ENCODE measurements at places on chromosomes 3 and 15.

DNA sequence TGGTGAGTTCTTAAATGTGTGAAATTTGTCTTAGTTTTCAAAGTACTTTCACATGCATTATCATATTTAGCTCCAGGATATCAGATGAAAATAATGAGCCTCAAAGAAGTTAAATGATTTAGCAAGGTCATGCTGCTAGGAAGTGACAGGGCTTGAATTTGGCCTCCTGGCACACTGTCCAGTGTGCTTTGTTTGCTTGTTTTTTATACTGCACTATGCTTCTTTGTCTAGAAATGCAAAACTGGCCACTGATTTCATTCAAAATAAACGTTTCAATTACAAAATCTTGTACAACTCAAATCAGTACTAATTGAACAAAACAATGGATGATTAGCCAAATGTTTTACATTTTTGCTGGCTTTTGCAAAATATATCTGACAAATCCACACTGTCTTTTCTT lies 583.3 kb upstream of the CBLB start:
- no peak for DNase-seq

GRCh38 chr3:63862804-63863149 lies 828 bp downstream of the THOC7 start:
- no peak for DNase-seq

GRCh38 chr3:19543212-19543841 lies 390.7 kb downstream of the EFHB start:
- DNase-seq = no peak

DNA sequence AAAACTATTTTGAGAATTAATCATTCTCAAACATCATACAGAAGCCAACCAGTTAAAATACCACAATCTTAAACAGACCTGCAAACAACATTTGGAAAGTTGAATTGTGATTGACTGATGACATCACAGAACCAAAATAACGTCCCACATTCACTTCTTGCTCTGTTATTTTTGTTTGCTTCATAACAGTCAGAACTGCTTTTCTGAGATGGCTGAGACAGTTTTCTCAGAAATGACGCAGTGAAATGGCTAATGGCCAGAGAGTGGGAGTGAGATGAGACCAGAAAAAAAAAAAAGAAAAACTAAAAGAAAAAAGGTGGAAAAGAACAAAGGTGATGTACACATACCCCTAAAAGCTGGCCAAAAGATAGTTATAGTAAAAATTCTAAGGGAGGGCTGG lies 1061.2 kb downstream of the FHIT start:
- no peak for DNase-seq

DNA sequence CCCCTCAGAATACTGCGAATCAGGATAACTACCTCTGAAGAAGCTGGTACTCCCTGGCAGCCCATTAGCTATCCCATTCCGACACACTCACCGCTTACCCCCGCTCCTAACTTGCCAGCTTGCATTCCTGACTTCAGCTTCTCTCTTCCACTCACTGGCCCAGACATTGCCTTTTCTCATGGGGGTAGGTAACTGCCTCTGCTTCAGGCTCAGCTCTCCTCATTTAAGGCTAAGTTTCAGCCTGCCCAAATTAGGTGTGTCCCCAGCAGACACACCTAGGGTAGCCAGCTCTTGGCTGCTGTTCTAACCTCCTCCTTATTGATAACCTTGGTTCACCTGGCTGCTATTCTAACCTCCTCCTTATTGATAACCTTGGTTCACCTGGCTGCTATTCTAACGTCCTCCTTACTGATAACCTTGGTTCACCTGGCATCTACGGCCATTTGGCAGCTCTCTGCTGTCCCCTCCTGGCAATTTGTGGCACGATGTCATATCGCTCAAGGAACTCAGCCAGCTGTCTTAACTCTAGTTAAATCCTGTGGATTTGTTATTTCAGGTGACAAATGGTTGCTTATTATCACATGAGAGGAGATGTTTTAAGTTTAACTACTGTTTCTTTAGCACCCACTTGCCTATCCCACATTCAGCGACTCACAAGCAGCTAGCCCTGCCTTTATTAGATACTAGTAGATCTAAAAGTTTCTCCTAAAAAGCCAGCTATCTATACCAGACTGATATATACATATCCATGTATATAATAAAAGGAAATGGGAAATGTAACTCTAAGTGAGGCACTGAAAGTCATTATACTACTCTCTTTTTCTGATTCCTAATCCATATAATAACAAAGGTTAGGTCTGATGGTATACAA lies 106.5 kb upstream of the ACP3 start:
- no peak for DNase-seq

DNA sequence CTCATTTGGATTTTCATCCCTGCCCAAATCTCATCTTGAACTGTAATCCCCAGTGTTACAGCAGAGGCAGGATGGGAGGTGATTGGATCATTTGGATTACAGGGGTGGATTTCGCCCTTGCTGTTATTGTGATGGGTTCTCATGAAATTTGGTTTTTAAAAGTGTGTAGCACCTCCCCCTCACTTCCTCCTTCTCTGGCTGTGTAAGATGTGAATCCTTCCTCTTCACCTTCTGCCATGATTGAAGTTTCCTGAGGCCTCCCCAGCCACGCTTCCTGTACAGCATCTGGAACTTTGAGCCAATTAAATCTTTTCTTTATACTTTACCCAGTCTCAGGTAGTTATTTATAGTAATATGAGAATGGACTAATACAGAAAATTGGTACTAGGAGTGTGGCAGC lies 316.8 kb downstream of the PLCL2 start:
- DNase-seq = no peak

- peak; percentile 70 for DNase-seq
Measured at GRCh38 chr15:72967397-72967796, 84.9 kb upstream of the NEO1 start.

DNA sequence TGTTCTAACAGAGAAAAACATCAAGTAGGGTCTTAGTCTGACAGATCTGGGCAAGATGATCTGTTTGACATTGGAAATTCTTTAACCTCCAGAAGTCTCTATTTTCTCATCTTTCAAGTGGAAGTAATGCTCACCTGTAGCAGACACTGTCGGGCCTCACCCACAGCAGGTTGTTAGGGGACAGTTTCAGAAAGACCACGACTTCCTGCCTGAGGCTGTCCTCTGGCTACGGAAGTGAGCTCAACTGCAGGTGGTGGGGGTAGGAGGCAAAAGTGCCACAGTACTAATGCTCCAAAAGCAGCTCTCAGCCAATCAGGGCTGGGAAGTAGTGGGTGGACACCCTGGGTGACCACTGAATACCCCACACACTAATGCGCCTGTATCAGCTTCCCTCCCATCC lies 111.4 kb upstream of the TOPAZ1 start:
- no peak for DNase-seq

- DNase-seq = no peak
Measured at GRCh38 chr3:143078883-143079282, 40.7 kb upstream of the CHST2 start.

- no peak for DNase-seq
Measured at GRCh38 chr3:116980099-116980498, 270.5 kb downstream of the TUSC7 start.

- no peak for DNase-seq
Measured at GRCh38 chr3:48700731-48701405, 15.2 kb upstream of the NCKIPSD start.

- no peak for DNase-seq
Measured at GRCh38 chr3:189529889-189530471, 101.2 kb upstream of the TP63 start.

GRCh38 chr3:188153437-188154013 lies 432 bp upstream of the LPP start:
- no peak for DNase-seq

- DNase-seq = no peak
Measured at GRCh38 chr3:160370987-160371857, 27.8 kb downstream of the IFT80 start.

DNA sequence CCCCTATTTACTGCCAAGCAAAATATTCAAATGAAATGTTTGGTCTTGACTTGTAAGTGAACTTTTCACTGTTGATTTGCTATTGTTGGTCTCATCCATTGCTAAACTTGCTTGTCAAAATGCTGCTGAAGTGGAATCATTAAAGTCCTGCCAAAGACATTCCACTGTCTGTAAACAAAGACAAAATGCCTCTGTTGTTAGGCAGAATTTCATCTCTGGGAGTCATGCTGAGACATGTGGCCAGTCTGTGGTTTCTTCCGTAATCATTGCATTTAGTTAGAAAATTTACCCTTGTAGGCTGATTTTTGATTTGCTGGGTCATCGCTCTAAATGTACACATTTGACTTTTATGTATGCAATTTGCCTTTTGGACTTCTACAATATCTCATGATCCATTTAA lies 577.7 kb downstream of the MECOM start:
- DNase-seq = no peak

DNA sequence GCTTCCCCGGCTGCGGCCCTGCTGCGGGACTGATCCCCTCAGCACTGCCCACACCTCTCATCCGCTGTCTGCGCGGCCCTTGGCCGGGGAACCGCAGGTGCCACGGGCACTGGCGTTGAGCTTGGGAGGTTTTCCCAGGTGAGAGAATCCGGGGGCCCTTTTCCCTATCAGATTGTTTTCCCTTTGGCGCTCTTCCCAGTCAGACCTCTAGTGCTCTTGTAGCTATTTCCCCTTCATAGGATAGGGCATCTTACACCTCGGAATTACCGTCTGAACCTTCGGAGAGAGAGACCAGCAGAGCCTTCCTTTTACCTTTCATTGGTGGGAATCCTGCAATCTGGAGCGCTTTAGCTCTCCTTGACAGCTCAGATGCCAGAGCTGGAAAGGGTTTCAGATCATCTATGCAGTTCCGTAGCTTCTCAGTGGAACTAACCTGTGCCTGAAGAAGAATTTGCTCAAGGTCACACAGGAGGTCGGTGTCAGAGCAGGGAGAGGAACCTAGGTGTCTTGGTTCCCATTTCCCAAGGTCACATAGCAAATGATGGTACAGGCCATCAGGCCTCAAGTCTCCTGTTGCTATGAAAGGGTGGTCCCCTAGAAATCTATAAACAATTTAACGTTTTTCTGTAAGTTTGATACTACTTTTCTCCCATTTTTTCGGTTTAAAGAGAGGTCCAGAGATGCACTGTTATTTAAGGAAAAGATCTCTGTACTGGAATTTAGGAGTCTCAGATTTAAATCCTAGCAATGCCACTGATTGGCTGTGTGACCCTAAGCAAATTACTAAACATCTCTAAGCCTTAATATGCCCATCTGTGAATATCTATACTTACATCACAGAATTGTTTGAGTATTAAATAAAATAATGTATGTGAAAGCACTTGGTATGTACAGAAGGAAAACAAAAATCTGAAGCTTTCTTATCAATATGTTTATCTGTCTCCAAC lies 916 bp downstream of the IDH3A start:
- no peak for DNase-seq

DNA sequence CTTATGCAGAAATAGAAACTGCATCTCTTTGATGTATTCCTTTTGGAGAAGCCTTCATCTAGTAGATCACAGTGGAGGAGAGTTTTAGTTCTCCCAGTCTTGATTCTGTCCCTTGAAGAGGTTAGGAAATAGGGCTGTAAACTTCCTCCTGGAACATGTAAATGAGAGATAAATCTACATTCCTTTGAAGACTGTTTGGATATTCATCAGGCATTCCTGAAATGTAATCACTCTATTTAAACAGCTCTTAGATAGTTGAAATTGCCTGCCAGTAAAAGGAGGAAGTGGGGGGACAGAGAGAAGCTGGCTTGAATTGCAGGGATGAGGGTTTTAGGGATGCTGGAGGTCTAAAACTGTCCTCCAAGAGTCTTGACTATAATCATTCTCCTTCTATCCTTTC lies 254.3 kb upstream of the LRRC3B start:
- no peak for DNase-seq

GRCh38 chr3:101695779-101696372 lies 9.4 kb upstream of the RPL24 start:
- peak; percentile 73 for DNase-seq

DNA sequence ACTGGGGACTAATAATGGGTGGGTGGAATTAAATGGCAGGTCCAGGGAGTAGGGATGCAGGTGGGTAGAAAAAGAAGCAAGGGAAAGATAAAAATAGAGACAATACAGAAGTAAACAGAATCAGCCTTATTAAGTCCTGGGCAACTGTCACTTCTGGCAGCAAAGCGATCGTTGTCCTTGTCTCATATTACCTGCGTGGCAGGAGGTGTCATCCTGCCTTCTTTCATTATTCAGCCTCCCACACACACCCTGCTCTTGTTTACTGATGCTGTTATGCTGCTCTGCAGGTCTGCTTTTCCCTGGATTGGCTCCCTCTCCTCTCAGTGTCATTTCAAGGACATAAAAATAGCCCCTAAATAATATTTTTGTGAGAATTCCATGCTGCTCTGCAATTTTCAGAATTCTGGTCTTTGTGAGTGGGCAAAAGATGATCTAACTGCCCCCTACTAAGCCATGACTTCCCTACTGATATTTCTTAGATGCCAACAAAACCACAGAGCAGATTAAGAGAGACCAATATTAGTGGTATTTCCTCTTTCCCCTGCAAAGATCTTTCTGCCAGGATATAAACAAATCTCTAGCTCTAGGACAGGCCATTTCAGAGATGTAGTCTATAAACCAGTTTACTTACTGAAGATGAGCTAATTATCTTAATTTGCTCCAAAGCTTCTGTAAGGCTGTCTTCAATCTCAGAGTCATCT lies 8.5 kb downstream of the VEPH1 start:
- DNase-seq = no peak

- DNase-seq = no peak
Measured at GRCh38 chr3:167830007-167830406, 94.5 kb downstream of the SERPINI1 start.

DNA sequence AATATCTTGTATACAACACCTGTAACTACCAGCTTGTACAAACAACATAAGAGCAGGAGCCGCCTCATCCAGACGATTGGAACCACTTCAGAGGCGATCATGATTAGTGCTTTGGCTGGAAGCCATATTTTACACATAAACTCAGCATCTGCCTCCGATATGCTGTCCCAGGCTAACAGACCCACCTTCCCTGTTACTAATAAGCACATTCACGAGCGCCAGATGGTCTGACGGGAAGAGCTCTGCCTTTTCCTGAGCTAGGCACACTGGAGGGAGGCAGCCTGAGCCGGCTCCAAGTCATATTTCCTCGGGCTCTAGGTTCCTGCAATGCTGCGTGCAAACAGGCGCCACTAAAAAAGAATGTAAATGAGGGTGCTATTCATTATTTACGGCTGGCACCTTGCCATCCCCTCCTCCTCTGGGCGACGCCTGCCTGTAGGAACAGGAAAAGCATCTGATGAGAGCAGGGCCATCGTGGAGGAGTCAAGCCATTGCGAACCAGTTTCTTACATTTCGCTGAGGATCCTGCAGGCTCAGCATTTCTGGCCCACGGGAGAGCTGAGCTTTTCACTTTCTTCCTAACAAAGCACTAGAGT lies 98.2 kb downstream of the ANXA2 start:
- DNase-seq = no peak

GRCh38 chr15:78343276-78344060 lies 3.3 kb downstream of the CRABP1 start:
- no peak for DNase-seq

DNA sequence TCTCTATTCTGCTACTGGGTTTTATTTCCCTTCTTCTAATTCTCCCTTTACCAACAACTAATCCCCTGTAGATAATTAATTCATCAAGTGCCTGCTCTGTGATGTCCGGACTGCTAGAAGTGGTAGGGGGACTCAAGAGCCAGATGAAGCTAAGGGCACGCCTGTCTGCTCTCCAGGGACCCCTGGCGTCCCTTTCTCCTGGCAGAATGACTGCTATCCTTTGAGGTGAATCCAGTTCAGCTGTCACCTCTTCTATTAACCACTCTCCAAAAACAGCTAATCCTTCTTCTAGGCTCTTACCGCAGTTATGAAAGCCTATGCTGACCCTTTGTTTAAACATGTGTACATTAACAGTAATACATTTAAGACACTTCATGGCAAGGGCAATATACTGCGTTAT lies 1.4 kb upstream of the CHRNA7 start:
- DNase-seq = no peak

Measured in CD8-positive, alpha-beta T cell (primary cell).